Activated naive CD8-positive, alpha-beta T cell treated with anti-CD3 and anti-CD28 coated beads, Interleukin-2, amount 50 U/mL, for 16 hours (primary cell): ENCODE measurements at places on chromosomes 12 and 14.

DNA sequence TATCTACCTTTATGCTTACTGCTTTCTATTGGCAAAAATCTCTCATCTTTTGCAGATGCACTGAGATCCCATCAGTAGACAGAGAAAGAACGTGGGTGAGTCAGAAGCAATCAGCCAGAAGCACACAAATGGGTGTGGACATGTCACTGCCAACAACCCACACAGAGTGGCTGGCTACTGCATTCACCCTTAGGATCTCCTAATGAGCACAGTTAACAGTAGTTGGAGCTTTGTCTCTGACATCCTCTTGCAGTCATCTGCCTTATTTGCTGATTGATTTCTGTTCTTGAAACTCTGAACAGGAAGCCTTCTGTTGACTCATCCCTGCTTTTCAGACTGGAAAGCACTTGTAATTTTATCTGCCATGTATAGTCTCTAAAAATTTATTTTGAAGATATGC is 117.2 kb downstream of the RGS6 start:
- no peak for DNase-seq

DNA sequence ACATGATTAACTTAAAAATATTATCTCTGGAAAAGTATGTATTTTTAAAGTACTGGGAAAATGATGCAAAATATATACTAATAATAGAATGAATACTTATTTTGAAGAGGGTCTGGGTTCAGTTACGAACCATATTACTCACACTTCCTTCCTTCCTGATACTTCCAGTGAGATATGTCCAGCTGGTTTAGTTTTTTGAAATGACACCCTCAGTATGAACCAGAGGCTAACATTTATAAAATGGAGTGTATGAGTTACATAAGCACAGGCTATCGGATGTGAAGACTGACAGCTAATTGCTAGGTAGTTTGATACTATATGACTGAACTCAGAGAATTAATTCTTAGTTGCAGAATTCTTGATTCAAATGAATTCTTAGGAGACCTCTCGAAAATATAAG is 122.9 kb downstream of the OTOGL start:
- no peak for DNase-seq

DNA sequence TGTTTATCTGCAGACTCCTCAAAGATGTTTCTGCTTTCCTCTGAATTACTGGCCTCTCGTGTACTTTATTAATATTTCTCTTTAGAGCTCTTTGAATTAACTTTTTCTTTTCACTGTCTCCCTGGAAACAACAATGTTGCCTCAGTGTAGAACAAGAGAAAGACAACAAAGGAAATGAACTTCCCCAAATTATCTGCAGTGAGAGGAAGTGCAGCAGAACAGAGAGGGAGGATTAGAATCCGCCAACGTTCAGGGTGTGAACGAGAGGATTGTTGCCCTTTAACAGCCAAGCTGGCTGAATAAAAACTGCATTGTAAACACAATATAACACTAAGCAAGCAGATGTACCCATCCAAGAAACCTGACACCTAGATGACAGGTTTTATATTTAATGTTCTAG is 375.9 kb downstream of the GALC start:
- no peak for DNase-seq

DNA sequence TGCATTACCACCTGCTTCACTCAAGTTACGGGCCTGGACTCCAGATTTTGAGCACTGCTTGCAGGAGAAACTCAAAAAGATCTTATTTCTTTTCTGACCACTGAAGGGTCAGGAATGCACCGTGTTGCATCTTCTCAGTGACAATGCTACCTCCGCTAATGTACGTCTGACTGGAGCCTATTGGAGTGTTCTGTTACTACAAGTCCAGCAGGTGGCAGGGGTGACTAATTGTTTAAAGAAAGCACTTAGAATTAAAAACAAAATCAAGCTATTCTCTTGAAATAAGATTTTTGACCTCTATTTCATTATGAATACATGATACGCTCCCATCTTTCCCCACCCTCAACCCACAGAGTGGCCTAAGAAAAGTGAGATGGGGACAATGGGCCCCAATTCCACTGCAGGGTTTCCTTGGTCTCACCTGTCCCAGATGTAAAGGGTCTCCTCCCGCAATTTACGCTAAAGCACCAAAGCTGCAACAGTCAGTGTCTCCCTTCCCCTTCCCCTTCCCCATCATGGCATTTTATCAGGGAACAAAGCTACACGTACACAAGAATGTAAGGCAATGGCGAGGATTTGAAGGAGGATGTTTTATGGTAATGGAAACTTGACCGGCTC is 2.2 kb downstream of the TBPL2 start:
- DNase-seq = no peak

DNA sequence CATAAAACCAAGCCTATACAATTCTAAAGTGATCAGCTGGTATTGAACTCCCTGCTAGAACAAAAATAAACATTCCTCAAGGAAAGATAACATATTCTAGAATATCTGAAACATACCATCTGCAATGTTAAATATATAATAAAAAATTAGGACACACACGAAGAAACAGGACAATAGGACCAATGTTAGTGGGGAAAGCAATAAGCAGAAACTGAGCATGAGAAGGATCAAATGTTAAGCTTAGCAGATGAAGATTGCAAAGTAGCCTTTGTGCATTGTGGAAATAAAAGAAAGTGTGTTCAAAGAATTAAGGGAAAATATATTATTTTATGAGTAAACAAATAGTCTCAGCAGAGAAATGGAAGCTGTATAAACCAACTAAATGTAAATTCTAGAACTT is 180.8 kb downstream of the EPS8 start:
- no peak for DNase-seq

DNA sequence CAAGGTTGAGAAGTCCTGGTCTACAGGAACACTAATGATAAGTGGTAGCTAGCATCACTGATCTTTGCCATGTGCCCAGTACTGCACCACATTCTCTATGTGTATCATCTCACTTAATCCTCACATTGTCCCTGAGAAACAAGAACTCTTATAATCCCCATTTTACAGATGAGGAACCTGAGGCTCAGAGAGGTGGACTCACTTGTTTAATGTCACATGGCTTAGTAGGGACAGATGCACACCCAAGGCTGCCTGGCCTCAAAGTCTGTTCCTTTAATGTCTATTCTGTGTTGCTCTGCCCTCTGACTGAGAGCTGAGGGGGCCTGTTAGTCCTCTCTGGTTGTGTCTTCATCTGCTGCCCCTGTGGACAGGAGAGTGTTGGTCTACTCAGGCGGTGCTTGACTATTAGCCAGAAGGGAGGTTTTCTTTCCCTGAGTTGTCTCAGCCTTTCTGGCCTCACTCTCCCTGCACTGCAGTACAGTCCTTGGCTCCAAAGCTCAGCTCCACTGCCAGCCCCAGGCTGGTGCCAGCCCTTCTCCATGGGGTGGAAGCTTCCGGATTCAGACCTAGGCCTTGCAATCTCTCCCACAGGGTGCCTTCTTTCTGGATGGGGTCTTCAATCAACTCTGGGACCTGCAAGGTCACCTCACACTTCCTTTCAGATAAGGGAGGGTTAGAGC is 4.9 kb upstream of the DYNLL1 start:
- DNase-seq = no peak
